SJSA1 (cell line): ENCODE measurements at places on chromosomes 7 and 10.

DNA sequence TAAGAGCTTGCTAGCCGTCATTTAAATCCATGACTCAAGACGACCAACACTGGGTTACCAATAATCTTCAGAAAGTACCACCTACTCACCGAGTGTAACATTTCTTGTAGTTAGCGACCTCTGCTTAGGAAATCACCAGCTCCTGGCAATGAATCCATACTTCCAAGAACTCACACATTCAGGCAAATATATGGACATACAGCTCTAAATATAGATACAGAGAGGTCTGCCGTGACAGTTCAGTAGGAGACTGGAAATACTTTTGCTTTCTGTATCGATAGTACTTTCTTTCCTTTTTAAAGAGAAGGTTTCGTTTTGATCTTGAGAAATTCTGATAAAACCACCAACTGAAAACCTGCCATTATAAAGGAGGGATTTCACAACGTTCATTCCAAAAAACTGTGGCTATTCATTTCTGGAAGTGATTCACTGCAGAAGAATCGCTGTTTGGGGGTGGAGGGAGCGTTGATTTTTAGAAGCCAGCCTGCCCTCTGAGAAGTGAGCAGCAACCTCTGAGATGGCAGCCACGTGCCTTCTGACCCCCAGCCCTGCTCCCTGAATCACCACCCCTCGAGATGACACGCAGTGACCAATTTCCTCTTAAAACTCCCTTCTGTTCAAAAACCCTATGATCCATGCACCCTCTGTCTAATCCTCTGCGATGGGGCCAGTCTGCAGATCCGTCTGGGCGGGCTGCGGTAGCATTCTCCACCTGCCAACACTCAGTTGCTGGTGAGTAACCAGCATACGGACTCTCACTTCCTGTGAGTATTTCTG, 179.0 kb upstream of the KLF14 start:
- DNase-seq = peak; percentile 98

GRCh38 chr7:141355032-141355431, 196.2 kb upstream of the AGK start:
- DNase-seq = no peak

DNA sequence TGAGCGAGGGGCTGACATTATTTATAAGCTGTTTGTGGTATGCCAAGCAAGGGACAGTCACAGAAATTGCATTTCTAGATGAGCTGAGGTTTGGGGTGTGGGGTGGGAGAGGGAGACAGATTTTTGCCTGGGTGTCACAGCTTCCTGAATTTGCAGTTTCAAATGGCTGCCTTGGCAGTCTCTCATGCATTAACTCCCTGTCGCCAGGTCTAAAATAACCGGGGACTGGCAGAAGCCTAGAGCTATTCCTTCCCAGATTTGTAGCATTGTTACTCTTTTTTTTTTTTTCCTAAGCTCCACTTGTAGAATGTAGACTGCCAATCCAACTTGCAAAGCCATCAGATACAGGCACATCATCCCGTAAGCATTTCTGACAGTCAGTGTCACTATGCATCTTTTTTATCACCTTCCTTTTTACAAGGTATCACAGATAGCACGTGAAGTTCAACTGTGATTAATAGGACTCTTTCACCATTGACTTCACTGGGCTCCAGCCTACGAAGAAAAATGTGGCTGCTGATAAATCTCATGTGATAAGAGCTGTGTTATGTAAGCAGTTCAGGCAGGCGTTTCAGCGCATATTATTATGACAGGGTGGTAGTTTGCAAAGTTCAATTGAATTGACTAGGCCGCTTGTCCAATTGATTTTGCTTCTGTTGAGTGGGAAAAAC, 130.7 kb upstream of the CELF2 start:
- no peak for DNase-seq

DNA sequence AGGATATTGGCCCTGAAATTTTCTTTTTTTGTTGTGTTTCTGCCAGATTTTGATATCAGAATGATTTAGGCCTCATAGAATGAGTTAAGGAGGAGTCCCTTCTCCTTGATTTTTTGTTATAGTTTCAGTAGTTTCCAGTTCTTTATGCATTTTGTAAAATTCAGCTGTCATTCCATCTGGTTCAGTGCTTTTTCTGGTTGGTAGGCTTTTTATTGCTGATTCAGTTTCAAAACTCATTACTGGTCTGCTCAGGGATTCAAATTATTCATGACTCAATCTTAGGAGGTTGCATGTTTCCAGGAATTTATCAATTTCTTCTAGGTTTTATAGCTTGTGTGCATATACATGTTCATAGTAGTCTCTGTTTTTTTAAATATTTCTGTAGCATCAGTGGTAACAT, 10.1 kb upstream of the TMEM196 start:
- DNase-seq = no peak

DNA sequence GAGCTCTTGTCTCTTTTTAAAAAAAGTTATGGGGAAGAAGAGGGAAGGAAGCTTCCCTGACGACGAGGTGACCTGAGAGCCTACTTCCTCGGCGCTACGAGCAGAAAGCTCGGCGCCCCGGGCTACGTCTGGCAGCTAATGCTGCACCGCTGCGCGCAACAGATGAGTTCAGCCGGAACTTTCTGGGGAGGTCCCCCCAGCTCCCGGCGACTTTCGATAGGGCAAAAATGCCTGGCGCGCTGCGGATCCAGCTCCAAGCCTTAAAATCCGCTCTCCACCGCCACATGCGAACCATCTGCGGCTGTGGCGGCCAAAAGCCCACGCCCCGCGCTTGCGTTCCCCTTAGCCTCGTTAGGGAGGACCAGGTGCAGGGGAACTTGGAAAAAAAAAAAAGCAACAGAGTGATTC, 621 bp downstream of the P4HA1 start:
- peak; percentile 73 for DNase-seq

GRCh38 chr7:157673573-157673972, 336.8 kb downstream of the DNAJB6 start:
- DNase-seq = no peak

- no peak for DNase-seq
Measured at GRCh38 chr10:103792547-103792946, 62.8 kb downstream of the SH3PXD2A start.

DNA sequence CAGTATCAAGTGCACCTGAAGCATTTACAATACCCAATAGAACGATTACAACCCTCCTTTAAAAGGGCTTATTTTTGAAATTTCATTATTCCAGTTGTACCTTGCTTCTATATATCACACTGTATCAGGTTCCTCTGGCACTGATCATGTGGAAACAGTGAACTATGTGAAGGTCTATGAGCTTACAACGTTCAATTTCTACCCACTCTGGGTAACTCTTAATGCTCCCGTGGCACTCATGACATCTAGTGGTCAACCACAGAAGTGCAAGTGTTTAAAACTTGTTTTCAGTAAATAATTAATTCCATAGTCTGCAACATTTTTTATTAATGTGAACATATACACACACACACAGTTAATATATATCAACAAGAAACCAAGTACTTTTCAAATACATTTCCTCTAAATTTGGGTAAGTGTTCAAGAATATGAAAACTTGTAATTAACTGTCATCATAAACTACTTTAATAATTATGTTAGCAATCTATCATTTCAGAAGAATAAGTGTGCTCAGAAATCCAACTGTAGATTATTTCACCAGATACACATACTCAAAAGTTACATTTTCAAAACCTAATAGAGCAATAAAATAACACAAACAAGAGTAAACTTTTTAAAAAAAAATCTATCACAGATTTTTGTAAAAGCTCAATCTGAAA, 61.0 kb downstream of the MPP7 start:
- DNase-seq = peak; percentile 28

- no peak for DNase-seq
Measured at GRCh38 chr10:24618401-24618800, 105.3 kb downstream of the ARHGAP21 start.

DNA sequence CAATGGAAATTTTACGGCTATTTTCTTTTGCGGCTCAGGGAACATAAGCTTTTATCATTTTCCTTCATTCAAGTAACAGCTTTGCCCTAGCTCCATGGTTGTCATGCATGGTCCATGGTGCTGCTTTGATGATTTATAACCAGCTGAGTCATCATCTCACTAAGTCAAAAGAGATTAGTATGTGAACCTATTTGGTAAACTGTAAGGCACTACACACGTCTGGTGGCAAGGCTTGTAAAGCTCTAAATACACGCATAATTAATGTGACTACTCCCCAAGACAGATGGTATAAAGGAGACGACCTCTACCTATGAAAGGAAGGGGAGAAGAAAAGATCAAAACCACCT, 340.2 kb downstream of the KCNMA1 start:
- DNase-seq = no peak

DNA sequence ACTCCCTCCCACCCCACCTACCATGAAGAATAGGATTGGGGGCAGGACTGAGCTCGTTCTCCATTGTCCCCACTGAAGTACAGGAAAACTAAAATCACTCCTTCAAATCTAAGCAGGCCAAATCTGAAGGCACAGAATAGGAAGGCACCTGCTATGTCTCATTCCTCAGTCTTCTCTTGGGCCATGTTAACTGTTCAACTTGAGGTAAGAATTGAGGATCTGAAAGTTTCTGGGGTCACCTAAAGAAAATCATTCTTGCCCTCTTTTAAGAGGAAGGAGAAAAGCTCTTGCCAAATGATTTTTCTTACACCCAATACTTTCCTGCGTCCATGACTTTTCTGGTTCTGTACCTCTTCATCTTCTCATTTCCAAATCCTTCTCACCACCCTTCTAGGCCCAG, 4.9 kb downstream of the CPN1 start:
- DNase-seq = no peak
